ENCODE measurements at places on chromosomes 7 and 10. TPM values are rescaled to one million over a fixed set of nuclear protein-coding genes. Genes with fewer than 3 reads are reported as not detected.

DNA sequence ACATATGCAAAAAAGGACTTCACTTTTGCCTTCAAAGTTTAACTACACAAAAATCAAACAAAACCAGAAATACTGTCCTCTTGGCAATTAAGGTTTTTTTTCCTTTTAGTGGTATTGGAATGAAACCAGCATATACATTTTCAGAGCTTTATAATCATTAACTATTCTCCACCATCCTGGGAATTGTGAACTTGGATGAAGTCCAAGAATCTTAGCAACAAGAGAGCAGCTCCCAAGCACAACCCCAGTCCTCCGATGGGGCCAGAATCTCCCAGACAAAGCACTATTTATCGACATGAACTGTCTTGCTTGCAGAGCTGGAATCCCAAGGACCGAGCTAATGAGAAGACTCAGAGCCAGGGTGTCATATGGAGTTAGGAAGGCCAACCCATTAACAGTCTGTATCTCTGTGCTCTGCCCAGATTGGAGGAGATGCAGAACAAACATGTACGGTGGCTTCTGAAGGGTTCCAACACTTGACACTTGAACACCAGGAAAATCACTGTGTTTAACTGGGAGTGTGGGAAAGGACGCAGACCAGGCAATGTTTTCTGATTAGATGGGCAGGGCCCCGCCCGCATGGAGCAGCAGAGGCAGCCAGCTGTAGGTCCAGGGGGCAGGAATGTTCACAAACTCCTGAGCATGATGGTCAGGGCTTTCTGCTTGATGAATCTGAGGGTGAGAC is 35.5 kb downstream of the PPP1R3C start:
- no peak for DNase-seq

DNA sequence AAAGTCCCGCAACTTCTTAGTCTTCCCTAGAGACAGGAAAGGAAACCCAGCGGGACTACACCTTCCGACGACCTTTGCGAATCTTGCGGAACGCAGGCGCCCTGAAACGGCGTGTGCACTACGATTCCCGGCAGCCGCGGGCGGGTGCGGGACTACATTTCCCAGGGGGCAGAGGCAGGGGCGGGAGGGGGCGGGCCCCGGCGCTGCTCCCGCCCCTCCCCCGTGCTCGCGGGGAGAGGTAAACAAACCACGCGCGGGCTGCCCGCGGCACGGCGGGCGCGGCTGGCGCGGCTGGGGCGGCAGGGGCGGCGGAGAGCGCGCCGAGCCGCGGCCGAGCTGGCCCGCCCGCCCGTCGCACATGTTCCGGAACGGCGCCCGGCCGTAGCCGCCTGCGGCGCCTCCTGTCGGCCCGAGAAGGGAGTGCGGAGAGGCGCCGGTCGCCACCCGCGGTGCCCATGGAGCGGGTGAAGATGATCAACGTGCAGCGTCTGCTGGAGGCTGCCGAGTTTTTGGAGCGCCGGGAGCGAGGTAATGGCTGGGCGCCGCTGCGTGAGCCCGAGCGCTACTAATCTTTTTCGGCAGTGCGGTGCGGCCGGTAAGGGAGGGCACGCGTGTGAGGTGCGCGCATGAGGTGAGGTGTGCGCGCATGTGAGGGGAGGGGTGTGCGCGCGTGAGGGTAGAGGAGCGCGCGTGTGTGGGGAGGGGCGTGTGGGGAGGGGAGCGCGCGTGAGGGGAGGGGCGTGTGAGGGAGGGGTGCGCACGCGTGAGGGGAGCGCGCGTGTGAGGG is 18.5 kb downstream of the MXI1 start:
- DNase-seq = peak; percentile 90

The RNLS gene
- polyA plus RNA-seq = 15.3 TPM

GRCh38 chr7:106231856-106232490 is 52.8 kb downstream of the NAMPT start:
- no peak for DNase-seq

The CAMK2G gene
- 32.6 TPM for polyA plus RNA-seq

DNA sequence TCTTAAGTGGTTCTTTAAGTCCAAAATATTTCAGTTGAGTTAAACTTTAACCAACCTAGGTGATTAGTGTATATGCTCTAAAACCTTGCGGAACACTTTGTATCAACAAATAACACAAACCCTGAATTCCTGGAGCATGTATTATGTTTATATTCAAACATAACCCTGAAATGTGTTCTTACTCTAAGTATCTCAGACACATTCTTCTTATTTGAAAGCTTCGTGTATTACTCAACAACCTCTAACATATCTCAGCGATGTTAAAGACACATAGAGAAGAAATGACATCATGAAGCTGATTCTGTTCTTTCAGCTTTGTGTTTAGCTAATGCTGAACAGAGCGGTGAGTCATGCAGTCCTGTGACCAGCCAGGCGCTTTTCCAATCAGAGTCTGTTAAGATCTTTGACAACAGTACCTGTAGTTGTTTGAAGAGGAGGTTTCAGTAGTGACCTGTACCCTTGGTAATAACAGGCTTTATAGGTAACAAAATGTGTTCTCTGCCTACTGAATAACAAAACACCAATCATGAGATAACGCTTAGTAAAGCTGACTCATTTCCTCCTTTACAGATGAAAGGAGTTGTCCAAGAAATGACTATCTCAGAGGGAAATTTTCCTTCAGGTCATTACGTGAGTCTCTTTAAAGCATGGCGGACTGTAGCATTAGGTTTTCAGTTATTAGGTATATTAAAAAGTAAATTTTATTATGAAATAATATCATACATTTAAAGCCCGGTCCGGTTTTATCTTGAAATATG is 67.3 kb upstream of the KLF6 start:
- DNase-seq = peak; percentile 68

- no peak for DNase-seq
Measured at GRCh38 chr7:156732091-156732625, 91.6 kb downstream of the RNF32 start.

GRCh38 chr10:110221721-110222261 is 14.4 kb downstream of the MXI1 start:
- DNase-seq = peak; percentile 67

- DNase-seq = no peak
Measured at GRCh38 chr7:71896535-71896934, 515.6 kb downstream of the CALN1 start.

DNA sequence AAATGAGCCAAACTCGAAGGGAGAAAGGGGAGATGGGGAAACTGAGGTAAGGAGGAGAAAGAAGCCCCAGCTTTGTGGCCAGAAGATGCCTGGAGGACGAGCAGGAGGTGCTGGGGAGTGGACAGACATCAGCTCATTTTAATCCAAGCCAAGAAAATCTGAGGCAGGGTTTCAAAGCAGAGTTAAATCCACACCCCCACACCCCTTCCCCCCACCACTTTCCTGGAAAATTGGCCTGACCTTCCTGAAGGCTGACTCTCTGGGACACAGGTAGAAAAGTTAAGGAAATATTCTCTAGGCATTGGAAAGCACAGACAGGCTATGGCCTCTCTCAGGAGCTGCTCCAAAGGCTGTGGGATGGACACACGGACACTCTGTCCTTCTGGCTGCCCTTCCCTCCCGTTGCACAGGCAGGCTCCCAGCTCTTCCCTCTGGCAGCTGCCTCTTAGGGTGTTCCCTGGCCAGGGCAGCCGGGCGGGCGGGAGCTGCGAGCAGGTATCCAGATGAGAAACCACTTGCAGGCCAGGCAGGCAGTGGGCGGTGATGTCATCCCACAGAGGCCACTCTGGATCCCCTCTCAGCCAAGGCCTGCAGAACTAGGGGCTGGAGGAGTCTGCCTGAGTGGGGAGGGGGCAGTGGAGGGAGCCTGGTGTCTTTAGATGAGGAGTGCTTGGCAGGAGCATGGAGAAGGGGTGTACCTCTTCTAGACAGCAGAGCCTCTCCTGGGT is 171.8 kb downstream of the NEURL1 start:
- DNase-seq = no peak

GRCh38 chr7:30642789-30643188 is 39.5 kb downstream of the CRHR2 start:
- no peak for DNase-seq

- DNase-seq = no peak
Measured at GRCh38 chr10:48579251-48579960, 25.5 kb downstream of the ARHGAP22 start.

- DNase-seq = no peak
Measured at GRCh38 chr10:80619036-80619435, 81.3 kb downstream of the SH2D4B start.

GRCh38 chr10:110226926-110227641 is 19.7 kb downstream of the MXI1 start:
- no peak for DNase-seq

DNA sequence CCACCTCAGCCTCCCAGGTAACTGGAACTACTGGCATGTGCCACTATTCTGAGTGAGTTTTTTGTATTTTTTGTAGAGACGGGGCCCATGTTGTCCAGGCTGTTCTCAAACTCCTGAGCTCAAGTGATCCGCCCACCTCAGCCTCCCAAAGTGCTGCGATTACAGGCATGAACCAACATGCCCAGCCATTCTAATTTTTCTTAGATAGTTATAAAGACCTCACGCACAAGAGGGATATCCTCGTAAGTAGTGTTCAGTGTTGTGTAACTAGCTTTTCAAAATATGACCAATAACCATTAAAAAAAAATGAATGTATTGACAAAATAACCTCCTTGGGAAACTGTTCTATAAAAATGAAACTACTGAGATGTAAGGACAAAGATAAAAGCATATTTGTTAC is 90.5 kb upstream of the FERD3L start:
- no peak for DNase-seq

DNA sequence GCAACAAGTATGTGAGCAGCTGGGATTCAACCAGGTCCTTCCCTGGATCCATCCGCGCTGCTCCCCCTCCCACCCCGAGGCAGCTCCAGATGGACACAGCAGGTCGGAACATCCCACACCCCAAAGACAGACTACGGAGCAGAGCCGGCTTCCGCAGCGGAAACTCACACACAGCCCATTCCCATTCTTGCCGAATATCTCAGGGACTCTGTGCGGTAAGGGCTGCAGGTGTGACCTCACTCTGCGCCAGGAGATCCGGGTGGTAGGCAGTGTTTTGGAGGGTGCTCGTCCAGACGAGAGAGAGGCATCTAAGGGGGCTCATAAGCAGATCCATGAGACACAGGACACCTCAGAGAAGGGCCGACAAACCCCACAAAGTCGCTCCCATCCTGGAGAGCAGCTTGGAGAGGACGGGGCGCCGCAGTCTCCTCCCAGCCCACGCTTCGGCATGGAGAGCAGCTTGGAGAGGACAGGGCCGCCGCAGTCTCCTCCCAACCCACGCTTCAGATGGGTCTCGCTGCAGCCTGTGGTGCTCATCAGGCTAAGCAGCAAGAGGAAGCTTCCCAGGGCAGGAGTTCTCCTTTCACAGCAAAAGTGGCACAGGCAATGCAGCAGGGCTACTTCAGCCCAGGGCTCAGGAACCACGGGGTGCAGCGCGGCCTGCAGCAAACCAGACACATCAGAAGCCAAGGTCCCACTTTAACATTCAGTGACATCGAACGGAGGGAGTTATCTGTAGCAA is 179.9 kb downstream of the DIP2C start:
- DNase-seq = no peak

GRCh38 chr10:103204353-103205255 is 11.5 kb upstream of the NT5C2 start:
- DNase-seq = no peak

- peak; percentile 97 for DNase-seq
Measured at GRCh38 chr10:38094158-38094926, at the start of gene ZNF37A. TSS of gene ZNF37A (plus strand) at chr10:38094337. CDS start at chr10:38096618, 2,281 bp downstream.

The ACBD7 gene
- 8.9 TPM for polyA plus RNA-seq

GRCh38 chr7:10998996-10999757 is 25.5 kb downstream of the PHF14 start:
- no peak for DNase-seq

The PPP1R17 gene
- not detected for polyA plus RNA-seq

GRCh38 chr10:74150204-74150989 is at the start of gene AP3M1:
TSS of gene AP3M1 (minus strand) at chr10:74150828. CDS start at chr10:74138379, 12,449 bp downstream.
- no peak for DNase-seq

GRCh38 chr10:73997461-73997786 is 492 bp upstream of the VCL start:
- DNase-seq = no peak

DNA sequence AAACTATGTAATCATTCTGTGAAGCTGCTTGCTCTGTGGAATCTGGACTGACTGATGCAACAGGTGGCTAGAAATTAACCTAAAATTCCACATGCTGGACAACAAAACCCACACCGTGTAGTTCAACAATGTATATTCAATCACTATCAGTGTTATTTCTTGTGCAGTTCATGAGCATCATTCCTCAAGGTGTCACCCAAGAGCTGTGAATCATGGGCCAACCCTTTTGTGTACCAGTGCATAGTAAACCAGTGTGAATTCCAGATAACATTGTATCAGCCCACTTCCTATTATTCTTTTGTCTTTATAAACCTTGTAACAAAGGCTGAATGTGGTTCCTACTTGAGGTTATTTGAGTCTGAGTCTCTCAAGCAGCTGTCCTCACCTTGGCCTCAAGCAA is 905.2 kb upstream of the ZNF722 start:
- DNase-seq = no peak

DNA sequence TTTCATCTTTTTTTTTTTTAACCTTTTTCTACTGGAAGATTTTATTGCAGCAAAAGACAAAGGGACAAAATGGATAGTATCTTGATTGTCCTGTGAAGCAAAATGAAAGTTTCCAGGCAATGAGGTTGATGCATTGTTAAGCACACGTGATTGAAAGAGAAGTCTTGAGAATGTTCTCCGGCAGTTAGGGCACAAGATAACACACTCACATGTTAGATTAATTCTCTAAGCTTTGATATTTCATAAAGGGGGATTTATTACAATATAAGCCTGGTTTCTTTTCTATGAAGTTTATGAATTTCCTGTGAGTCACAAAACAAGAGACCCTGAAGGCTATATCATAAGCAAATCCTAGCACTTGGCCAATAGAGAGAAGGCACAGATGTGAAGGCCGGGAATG is 93.4 kb upstream of the ARMC3 start:
- no peak for DNase-seq

The TMED4 gene
- polyA plus RNA-seq = 169 TPM

The PAX4 gene
- not detected for polyA plus RNA-seq

GRCh38 chr7:83487801-83488200 is 161.1 kb downstream of the SEMA3E start:
- no peak for DNase-seq

DNA sequence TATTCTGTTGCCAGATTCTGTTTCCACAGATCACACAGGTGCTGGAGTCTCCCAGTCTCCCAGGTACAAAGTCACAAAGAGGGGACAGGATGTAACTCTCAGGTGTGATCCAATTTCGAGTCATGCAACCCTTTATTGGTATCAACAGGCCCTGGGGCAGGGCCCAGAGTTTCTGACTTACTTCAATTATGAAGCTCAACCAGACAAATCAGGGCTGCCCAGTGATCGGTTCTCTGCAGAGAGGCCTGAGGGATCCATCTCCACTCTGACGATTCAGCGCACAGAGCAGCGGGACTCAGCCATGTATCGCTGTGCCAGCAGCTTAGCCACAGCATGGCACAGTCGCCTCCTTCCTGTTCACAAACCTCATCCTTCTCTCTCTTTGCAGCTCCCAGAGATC is 237.5 kb upstream of the PRSS1 start:
- DNase-seq = no peak

- DNase-seq = no peak
Measured at GRCh38 chr7:17472939-17473338, 174.5 kb downstream of the AHR start.

DNA sequence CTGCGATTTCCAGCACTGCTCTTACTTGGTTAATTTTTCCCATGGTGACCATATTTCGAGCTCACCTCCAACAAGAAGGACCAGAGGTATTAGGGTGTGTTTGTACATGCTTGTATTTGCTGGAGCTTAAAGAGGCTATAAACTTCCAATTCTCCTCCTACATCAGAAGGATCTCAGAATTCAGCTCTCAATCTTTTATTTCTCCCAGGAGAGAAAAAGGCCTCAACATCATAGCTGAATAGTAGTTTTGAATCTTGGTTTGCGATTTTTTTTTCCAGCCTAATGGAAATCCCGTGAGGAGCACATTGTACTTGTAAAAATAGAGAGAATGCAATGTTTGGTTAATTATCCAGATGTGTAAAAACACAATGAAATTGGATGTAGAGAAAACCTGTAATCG is 69.7 kb downstream of the CPVL start:
- no peak for DNase-seq
